ENCODE measurements at places on chromosomes 3 and 15.

- DNase-seq = no peak
Observed at GRCh38 chr3:60304112-60304511, 947.1 kb downstream of the FHIT start.

DNA sequence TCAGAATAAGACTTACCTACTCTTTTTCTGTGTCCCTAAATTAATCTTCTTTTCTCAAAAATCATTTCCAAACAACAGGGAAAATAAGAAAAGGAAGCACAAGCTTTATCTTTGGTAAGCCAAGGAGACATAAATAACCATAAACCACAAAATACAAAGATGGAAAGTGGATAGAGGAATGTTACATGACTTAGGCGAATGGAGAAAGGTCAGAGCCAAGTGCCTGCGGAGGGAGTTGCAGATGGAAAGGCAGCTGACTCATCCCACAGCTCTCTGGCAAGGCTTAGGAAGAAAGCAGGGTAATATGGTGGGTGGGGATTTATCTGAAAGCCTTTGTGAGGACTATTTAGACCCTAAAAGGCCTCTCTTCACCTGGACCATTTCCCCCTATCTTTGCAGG is 72.8 kb downstream of the GALK2 start:
- DNase-seq = no peak

GRCh38 chr3:99772171-99772570 is 45.5 kb upstream of the CMSS1 start:
- no peak for DNase-seq

- DNase-seq = no peak
Observed at GRCh38 chr3:30793740-30794139, 100.7 kb downstream of the GADL1 start.

DNA sequence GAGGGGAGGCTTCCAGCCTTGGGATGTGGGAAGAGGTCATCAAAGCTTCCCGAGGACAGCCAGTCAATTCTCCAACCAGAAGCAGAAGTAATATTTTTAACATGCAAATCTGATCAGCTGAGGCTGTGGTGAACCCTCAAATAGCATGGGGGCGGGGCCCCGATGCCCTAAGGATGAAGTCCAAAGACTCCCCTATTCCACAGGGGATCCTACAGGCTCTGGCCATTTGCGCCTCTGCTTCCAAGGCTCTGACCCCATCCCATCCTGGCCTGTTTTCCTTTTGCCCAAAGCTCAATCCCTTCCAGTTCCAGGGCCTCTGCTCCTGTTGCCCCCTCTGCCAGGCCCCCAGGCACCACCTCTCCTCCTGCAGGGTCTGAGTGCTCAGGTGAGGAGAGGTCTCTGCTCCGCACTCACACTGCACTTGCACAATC is 6.7 kb upstream of the CSK start:
- DNase-seq = no peak

Measured in activated CD4-positive, alpha-beta T cell treated with anti-CD3 and anti-CD28 coated beads, Interleukin-10, Interleukin-2, amounts not matched to agents 100 ng/mL and 50 ng/mL, durations not matched to agents 16 hours and 8 hours (primary cell).